Osteoblast (primary cell): ENCODE measurements at places on chromosomes 4 and X. TPM values are rescaled to one million over a fixed set of nuclear protein-coding genes. Genes with fewer than 3 reads are reported as not detected.

Gene FAM200B
- total RNA-seq, result 22.7 and 31.8 TPM in 2 replicates

Gene CLDN34
- under 0.01 TPM in 1 of 2 replicates, not detected in the other for total RNA-seq

Gene TRIM60
- not detected in 2 replicates for total RNA-seq

Gene REELD1
- total RNA-seq, result not detected in 2 replicates

Gene KIAA1210
- total RNA-seq, result not detected in 2 replicates

Gene ETDB
- not detected in 2 replicates for total RNA-seq

Gene FABP2
- not detected in 2 replicates for total RNA-seq

Gene PLK4
- 2.2 and 2.4 TPM in 2 replicates for total RNA-seq

Gene MED12
- total RNA-seq, result 20.9 and 24.2 TPM in 2 replicates

Gene MMGT1
- total RNA-seq, result 25.0 and 26.5 TPM in 2 replicates

Gene IL21
- not detected in 2 replicates for total RNA-seq

DNA sequence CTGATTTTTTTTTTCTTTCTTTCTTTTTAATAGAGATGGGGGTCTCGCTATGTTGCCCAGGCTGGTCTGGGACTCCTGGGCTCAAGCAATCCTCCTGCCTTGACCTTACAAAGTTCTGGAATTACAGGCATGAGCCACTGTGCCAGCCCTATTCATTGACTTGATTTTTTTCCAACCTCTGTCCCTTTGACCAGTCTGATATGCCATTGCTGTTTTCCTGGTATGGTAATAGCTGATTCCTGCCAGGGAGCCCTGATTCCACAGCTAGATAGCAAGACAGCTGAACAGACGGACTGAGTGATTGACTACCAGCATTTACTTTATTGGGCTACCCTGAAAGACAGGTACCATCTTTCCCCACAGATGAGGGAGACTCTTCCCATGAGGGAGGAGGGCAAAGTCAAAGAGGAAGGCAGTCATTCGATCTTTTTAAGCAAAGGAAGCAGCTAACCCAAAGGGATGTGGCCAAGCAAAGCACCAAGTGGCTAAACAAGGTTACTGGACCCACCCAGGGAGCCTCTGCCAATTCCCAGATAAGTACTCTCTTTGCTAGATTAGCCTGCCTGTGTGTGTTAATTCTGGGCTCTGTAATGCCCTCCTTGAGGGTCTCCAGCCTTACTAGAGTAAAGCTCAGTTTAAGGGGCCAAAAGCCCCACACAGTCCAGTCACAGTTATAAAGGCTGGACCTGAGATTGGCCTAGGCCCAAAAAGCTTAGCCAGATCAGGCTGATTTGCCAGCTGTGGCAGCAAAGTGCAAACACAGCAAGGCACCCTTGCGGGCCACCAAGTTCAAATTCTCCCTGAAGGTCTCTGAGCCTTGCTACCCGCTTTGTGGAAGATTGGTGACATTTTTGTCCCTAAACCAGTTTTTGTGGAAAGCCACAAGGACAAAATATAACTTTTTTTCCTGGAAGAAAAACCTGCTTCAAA, 192.4 kb upstream of the GPC4 start:
- no peak for DNase-seq

DNA sequence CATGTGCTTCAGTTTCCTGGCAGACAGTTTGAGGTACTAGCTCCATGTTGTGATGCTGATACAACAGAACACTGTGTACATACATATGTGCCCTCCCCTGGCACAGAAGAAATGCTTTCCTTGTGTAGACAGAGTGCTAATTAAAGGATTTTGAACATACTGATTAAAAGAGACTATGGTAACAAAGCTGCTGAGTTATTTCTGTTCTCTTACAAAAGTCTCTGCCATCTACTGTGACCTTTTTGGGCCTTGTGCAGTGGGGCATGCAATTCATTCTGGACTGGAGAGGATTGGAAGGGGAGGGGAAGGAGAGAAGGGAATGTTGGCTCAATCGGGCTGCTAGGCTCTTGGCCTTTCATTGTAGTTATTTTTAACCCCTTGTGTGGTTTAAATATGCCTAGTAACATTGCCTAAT, 6.0 kb downstream of the PDLIM5 start:
- DNase-seq, result no peak

GRCh38 chr4:27068151-27068867, 207.7 kb downstream of the STIM2 start:
- DNase-seq, result no peak

DNA sequence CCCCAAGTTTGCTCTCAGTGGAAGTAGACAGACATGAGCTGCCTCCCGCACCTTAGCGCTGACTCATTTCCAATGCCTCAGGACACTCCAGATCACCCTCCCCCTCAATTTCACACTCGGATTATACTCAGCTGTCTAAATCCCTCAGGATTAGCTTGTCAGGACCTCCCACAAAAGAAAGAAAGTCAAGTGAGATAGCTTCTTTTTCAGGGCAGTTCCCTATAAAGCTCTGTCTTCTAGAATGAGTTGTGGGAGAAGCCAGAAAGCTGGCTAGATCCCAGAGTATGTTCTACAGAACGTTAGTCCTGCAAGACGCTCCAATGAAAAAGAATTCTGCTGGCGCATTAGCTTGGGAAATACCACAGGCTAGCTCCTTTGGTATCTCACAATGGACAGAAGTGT, 51.2 kb upstream of the MTNR1A start:
- no peak for DNase-seq

DNA sequence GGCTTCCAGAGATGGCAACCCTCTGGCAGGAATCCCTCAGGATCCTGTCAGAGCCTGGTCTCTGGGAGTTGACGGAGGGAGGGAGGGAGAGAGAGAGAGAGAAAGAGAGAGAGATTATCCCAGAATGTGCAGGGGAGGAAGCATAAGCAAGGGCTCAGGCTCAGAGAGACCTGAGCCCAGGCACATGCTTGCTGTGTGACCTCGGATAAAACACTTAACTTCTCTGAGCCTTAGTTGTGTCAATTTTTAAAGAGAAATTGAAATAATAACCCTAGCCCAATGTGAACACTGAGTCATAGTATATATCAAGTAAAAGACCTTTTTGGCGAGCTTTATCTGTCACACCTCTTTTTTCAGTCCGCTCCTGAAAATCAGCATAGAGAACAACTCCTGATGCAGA, 473 bp upstream of the USP51 start:
- DNase-seq, result no peak

DNA sequence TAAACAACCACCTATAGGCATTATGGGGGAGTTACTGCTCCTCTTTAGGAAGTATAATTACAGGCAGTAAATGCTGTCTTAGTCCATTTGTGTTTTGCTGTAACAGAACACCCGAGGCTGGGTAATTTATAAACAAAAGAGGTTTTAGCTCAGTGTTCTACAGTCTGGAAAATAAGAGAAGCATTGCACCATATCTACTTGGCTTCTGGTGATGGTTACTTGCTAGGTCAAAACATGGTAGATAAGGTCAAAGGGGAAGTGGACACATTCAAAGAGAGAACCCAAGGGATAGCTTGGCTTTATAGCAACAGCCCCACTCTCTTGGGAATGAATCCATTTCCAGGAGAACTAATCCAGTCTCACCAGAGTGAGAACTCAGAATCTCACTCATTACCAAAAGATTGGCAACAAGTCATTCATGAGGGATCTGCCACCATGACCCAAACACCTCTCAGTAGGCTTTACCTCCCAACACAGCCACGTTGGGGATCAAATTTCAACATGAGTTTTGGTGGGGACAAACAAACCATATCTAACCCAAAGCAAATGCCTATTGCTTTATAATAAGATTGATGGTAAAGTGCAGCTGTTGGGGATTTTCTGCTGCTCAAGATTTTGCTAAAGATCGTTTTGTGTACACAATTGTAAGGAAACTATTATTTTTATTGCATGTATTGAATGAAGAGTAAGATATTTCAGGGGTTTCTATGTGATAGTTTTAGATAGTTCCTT, 32.6 kb downstream of the STAG2 start:
- peak; percentile 4 for DNase-seq

- DNase-seq, result no peak
These were observed 345.1 kb upstream of the TACR3 start for GRCh38 chr4:104064646-104065577.

- no peak for DNase-seq
These were observed 97.3 kb downstream of the SHROOM4 start for GRCh38 chrX:50716706-50717105.

GRCh38 chr4:144547678-144548298, 98.2 kb upstream of the HHIP start:
- DNase-seq, result no peak

- no peak for DNase-seq
These were observed 780.0 kb upstream of the MAGEB2 start for GRCh38 chrX:29435396-29435795.

DNA sequence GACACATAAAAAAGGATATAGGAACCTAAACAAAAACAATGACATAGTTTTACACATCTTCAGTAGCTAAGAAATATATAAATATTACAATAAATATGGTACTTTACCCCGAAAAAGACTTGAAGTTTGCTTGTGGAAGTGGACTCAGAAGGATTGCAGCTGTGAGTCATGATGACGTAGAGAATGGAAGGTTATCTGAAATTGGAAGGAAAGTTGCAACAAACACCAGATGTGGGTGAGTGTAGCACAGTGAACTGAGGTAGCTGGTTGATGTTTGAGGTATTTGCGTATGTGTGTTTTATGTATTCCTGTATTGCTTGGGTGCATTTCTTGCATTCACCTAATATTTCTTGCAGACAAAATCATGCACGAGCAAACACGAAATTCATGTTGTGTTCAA, 113.0 kb downstream of the ARX start:
- DNase-seq, result peak; percentile 31

GRCh38 chr4:90145319-90145718, 18.1 kb downstream of the CCSER1 start:
- DNase-seq, result no peak

- DNase-seq, result no peak
These were observed 795.2 kb downstream of the PCDH18 start for GRCh38 chr4:136737066-136737465.

- no peak for DNase-seq
These were observed 1472.0 kb downstream of the FAM133A start for GRCh38 chrX:95145848-95146490.

GRCh38 chr4:122205687-122206086, 53.6 kb downstream of the BLTP1 start:
- no peak for DNase-seq
